ENCODE measurements at places on chromosomes 1 and 21.

GRCh38 chr1:115565353-115565752 is 76.4 kb upstream of the VANGL1 start:
- DNase-seq: no peak
- H3K4me1 ChIP-seq: no peaks in the 10 kb centered on the region
- H3K27ac ChIP-seq: no peak overlapping the region
- H3K27me3 ChIP-seq: no peaks in the 10 kb centered on the region
- no peaks in the 10 kb centered on the region for H3K36me3 ChIP-seq
- no peak overlapping the region for H3K4me3 ChIP-seq

GRCh38 chr1:114021665-114022099 is 42.4 kb downstream of the OLFML3 start:
- no peak overlapping the region for H3K4me3 ChIP-seq
- peaks cover 9% of the 10 kb centered on the region for H3K4me1 ChIP-seq
- H3K27ac ChIP-seq: no peak overlapping the region
- no peaks in the 10 kb centered on the region for H3K36me3 ChIP-seq
- DNase-seq: no peak
- no peaks in the 10 kb centered on the region for H3K27me3 ChIP-seq

GRCh38 chr1:36920801-36921405 is 113.4 kb downstream of the GRIK3 start:
- no peak for DNase-seq
- no peaks in the 10 kb centered on the region for H3K4me1 ChIP-seq
- no peak overlapping the region for H3K27ac ChIP-seq

DNA sequence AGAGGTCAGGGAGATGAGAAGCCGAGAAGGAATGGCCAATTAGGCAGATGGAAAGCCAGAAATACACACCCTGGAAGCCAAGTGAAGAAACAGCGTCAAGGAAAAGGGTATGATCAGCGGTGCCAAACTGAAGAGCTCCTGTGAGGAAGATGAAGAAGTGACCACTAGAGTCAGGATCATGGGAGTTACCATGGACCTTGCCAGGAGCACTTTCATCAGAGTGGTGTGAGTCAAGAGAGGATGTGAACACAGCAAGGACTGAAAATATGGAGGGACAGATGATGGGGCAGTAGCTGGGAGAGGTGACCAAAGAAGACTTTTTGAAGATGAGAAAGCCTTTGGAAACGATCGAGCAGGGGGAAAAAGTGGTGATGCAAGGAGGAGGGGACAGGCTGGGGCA is 50.4 kb downstream of the CD34 start:
- DNase-seq: no peak
- H3K4me1 ChIP-seq: no peaks in the 10 kb centered on the region
- no peaks in the 10 kb centered on the region for H3K27me3 ChIP-seq
- no peak overlapping the region for H3K27ac ChIP-seq

GRCh38 chr1:38000529-38001455 is 4.5 kb downstream of the FHL3 start:
- H3K4me1 ChIP-seq: peaks cover 34% of the 10 kb centered on the region
- H3K27ac ChIP-seq: peak overlapping the region; percentile 92
- peaks cover 9% of the 10 kb centered on the region for H3K36me3 ChIP-seq
- DNase-seq: peak; percentile 94

DNA sequence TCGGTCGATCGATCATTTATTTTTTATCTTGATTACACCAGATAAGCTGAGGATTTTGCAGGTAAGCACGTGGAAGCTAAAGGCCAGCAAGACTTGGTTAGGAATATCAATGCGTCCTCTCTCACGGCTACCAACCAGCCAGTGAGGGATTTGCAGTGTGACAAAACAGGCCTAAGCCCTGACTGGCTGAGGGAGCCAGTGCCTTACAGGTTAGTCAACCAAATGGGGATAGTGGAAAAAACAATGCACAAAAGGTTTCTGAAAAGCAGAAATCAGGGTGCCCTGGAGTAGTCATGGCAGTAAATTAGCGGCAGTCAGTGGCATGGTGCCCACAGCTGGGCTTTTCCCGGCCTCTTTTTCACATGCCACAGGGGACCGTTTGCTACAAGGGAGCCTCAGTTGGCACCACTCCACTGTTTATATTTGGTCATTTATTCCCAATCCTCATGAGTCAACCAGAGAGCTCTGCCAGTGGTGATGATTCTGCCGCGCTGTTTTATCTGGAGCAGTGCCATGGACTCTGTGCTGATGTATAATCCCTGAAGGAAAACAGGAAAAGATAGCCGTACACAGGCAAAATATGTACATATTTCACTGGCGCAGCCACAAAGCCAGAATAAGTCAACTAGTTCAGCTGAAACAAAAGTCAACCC is 167.6 kb downstream of the RHOU start:
- H3K27me3 ChIP-seq: no peaks in the 10 kb centered on the region
- no peaks in the 10 kb centered on the region for H3K36me3 ChIP-seq
- no peak overlapping the region for H3K27ac ChIP-seq
- DNase-seq: no peak

GRCh38 chr1:232207073-232207866 is 422.7 kb downstream of the SIPA1L2 start:
- H3K4me3 ChIP-seq: no peak overlapping the region
- H3K4me1 ChIP-seq: peaks cover 8% of the 10 kb centered on the region
- no peaks in the 10 kb centered on the region for H3K36me3 ChIP-seq
- DNase-seq: peak; percentile 13

- no peak for DNase-seq
- H3K27me3 ChIP-seq: no peaks in the 10 kb centered on the region
- H3K4me3 ChIP-seq: no peak overlapping the region
- H3K27ac ChIP-seq: no peak overlapping the region
- no peaks in the 10 kb centered on the region for H3K36me3 ChIP-seq
- no peaks in the 10 kb centered on the region for H3K4me1 ChIP-seq
Measured at GRCh38 chr1:238089615-238090014, 198.9 kb upstream of the ZP4 start.

DNA sequence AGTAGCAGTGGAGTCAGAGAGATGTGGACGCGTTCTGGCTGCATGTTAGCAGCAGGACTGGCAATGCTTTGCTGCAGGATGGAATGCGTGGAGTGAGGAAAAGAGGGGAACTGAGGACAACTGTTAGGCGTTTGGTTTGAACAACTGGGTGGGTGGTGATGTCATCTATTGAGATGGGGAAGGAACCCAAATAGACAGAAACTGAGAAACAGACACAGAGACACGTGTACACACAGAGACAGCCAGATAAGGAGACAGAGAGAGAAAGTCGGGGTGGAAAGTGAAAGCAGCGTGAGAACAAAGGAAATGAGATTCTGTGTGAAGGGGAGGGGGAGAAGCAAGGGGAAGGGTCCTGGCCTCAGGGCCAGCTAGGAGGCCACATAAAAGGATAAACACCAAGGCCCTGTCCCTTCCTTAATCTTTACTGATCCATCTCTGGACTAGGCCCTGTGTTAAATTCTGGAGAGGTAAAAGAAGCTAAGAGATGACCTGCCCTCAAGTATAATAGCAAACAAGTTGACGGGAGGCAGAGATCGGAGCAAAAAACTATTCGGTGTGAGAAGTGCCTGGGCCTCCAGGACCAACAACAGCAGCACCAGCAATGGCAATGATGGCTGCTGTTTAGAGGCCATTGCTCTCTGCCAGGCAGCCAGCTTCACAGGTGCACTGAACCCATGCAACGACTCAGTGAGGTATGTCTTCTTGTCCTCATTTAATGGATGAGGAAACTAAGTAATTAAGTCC is 31.6 kb downstream of the VWA5B1 start:
- H3K36me3 ChIP-seq: no peaks in the 10 kb centered on the region
- no peak for DNase-seq
- H3K27ac ChIP-seq: no peak overlapping the region
- no peaks in the 10 kb centered on the region for H3K4me1 ChIP-seq
- H3K27me3 ChIP-seq: no peaks in the 10 kb centered on the region

GRCh38 chr1:185965870-185966269 is 231.7 kb downstream of the HMCN1 start:
- H3K4me1 ChIP-seq: no peaks in the 10 kb centered on the region
- H3K27ac ChIP-seq: no peak overlapping the region
- H3K4me3 ChIP-seq: no peak overlapping the region

- no peak overlapping the region for H3K4me3 ChIP-seq
- H3K36me3 ChIP-seq: no peaks in the 10 kb centered on the region
- H3K4me1 ChIP-seq: no peaks in the 10 kb centered on the region
- no peak for DNase-seq
Measured at GRCh38 chr1:180194546-180195207, 35.4 kb upstream of the LHX4 start.

DNA sequence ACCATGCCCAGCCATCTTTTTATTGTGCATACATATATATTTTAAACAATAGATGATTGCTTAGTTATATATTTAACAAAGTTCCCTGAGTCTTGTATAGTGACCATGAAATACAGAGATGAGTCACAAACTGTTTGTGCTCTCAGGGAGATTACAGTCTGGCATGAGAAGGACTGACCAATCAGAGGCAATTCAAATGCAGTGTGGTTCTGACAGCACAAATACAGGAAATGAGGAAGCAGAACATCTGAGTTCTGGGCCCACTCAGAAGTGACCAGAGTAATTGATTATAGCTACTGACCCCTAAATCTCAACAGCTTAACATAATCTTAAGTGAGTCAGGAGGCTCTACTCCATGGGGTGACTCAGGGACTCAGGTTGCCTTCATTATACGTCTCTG is 534.5 kb downstream of the OMA1 start:
- H3K36me3 ChIP-seq: no peaks in the 10 kb centered on the region
- no peaks in the 10 kb centered on the region for H3K4me1 ChIP-seq

- H3K4me3 ChIP-seq: no peak overlapping the region
- no peaks in the 10 kb centered on the region for H3K4me1 ChIP-seq
- no peaks in the 10 kb centered on the region for H3K27me3 ChIP-seq
- no peak for DNase-seq
- no peak overlapping the region for H3K27ac ChIP-seq
Measured at GRCh38 chr1:227781314-227781930, 34.1 kb upstream of the PRSS38 start.

- H3K27ac ChIP-seq: no peak overlapping the region
- no peak overlapping the region for H3K4me3 ChIP-seq
- H3K4me1 ChIP-seq: no peaks in the 10 kb centered on the region
- DNase-seq: no peak
- H3K36me3 ChIP-seq: no peaks in the 10 kb centered on the region
Measured at GRCh38 chr1:80989455-80989854, 811.3 kb upstream of the ADGRL2 start.

DNA sequence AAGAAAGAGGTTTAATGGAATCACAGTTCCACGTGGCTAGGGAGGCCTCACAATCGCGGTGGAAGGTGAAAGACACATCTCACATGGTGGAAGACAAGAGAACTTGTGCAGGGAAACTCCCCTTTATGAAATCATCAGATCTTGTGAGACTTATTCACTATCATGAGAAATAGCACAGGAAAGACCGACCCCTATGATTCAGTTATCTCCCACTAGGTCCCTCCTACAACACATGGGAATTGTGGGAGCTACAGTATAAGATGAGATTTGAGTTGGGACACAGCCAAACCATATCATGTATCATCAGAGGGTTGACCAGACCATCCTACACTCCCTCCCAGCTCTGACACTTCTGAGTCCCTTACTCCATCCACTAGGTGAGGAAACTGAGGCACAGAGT is 143.9 kb upstream of the KLHDC7A start:
- H3K27ac ChIP-seq: no peak overlapping the region
- H3K27me3 ChIP-seq: no peaks in the 10 kb centered on the region
- no peak overlapping the region for H3K4me3 ChIP-seq
- DNase-seq: no peak
- H3K4me1 ChIP-seq: peaks cover 5% of the 10 kb centered on the region

- H3K27ac ChIP-seq: no peak overlapping the region
- H3K36me3 ChIP-seq: no peaks in the 10 kb centered on the region
- DNase-seq: no peak
- no peak overlapping the region for H3K4me3 ChIP-seq
- H3K27me3 ChIP-seq: no peaks in the 10 kb centered on the region
- no peaks in the 10 kb centered on the region for H3K4me1 ChIP-seq
Measured at GRCh38 chr1:30270461-30270860, 452.9 kb downstream of the MATN1 start.

GRCh38 chr1:92960395-92961130 is 699 bp downstream of the DIPK1A start:
- H3K27me3 ChIP-seq: no peaks in the 10 kb centered on the region
- H3K4me1 ChIP-seq: no peaks in the 10 kb centered on the region
- DNase-seq: peak; percentile 80
- H3K4me3 ChIP-seq: peak overlapping the region; percentile 62
- no peaks in the 10 kb centered on the region for H3K36me3 ChIP-seq
- peak overlapping the region; percentile 63 for H3K27ac ChIP-seq

DNA sequence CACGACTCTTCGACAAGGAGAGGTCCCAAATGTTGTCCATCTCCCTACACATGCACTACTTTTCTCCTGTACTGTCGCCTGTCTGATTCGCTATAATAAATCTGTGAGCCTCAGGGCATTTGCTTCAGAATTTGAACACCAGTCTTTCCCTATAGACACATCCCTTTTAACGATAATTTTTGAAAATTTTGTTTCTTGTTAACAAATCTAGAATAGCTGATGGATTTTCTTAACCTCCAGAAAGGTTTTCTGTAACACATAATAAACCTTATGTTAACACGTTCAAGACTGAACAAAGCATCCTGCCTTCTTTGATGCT is 704 bp downstream of the CAPZA1 start:
- DNase-seq: no peak
- peaks cover 1% of the 10 kb centered on the region for H3K4me1 ChIP-seq
- H3K27ac ChIP-seq: no peak overlapping the region
- no peaks in the 10 kb centered on the region for H3K27me3 ChIP-seq
- peak overlapping the region; percentile 97 for H3K4me3 ChIP-seq

GRCh38 chr1:241485554-241485992 is 34.0 kb downstream of the FH start:
- no peaks in the 10 kb centered on the region for H3K36me3 ChIP-seq
- no peaks in the 10 kb centered on the region for H3K4me1 ChIP-seq
- H3K4me3 ChIP-seq: no peak overlapping the region

DNA sequence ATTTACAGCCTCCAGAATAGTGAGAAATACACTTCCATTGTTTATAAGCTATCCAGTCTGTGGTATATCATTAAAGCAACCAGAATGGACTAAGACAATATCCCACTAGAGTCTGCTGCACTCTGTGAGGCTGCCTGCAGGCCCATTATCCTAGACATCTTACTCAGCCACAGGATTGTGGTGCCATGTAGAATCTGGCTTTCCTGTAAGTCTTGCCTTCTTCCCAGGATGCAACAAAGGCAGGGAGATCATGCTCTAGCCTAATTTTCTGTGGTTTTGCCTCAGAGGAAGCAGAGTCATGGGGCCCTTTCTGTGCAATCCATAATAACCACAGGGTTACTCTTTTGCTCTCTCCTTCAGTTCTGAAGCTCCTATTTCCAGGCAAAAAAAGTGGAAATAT is 299.1 kb upstream of the DEPDC1 start:
- no peaks in the 10 kb centered on the region for H3K27me3 ChIP-seq
- DNase-seq: no peak
- H3K36me3 ChIP-seq: no peaks in the 10 kb centered on the region
- H3K4me3 ChIP-seq: no peak overlapping the region
- H3K4me1 ChIP-seq: no peaks in the 10 kb centered on the region
- no peak overlapping the region for H3K27ac ChIP-seq

Data from mesendoderm (in vitro differentiated cells).